Activated naive CD8-positive, alpha-beta T cell treated with anti-CD3 and anti-CD28 coated beads, Interleukin-2, amount 50 U/mL, for 16 hours (primary cell): ENCODE measurements at places on chromosomes 2 and 18.

DNA sequence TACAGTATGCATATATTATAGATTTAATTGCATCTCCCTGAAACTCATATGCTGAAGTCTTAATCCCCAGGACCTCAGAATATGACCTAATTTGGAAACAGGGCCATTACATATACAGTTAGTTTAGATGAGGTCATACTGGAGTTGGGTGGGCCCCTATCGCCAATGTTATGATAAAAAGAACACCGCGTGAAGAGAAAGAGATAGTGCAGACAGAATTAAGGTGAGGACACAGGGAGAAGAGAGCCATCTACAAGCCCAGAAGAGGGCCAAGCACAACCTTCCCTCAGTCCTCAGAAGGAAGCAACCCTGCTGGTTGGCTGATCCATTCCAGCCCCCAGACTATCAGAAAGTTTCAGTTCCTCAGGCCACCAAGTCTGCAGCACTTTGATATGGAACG lies 311.9 kb upstream of the RAB6C start:
- no peak for DNase-seq

DNA sequence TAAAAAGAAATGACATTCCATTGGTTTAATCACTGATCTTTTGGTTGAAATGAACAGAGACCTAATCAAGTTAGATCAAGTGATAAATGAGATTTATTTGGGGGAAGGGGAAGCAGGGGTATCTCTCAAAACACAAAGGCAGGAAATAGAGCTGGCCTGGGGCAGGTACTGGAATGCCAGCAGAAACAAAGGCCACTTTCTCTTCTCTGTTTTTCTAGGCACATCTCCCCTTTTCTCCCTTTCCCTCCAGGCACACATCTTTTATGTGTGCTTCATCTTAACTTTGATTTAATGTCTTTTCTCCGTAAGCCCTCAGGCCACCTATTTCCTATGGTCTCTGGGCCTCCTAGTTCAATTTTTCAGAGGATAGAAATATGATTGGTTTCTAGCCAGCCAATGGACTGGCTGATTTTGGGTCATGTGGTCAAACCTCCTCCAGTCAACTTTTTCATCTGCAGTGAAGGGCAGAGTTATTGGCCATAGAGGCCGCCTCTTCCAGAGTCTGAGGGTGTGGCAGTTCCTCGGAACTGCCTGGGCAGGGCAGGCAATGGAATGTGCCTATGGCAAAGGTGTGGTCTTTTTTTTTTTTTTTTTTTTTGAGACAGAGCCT lies 58.9 kb upstream of the FAM136A start:
- no peak for DNase-seq

- no peak for DNase-seq
Measured at GRCh38 chr18:36610258-36610657, 218.5 kb downstream of the TPGS2 start.

DNA sequence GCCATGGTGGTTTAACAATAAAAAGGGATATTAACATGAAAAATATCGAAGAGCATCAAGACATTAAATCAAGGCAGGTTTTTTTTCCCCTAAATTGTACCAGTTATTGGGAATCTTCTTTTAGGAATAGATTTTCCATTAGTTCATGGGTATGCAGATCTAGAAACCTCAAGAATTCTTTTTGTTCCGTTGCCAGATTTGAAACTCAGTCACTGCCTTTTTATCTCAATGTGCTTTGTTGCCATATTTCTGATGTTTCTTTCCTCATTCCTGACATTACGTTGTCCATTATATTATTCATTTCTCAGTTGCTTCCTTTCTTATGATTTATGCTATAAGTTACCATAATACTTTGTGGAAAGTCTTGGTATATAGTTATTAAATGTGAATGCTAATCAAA lies 162.2 kb downstream of the CD226 start:
- DNase-seq: no peak

DNA sequence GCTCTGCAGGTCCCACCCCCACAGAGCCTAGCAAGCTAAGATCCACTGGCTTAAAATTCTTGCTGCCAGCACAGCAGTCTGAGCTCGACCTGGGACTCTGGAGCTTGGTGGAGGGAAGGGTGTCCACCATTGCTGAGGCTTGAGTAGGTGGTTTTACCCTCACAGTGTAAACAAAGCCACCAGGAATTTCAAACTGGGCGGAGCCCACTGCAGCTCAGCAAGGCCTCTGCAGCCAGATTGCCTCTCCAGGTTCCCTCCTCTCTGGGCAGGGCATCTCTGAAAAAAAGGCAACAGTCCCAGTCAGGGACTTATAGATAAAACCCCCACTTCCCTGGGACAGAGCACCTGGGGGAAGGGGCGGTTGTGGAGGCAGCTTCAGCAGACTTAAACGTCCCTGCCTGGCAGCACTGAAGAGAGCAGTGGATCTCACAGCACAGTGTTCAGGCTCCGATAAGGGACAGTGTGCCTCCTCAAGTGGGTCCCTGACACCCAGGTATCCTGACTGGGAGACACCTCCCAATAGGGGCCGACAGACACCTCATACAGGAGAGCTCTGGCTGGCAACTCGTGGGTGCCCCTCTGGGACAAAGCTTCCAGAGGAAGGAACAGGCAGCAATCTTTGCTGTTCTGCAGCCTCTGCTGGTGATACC lies 20.0 kb upstream of the NEMP2 start:
- DNase-seq: no peak

GRCh38 chr2:41741951-41742595 lies 305.7 kb upstream of the PKDCC start:
- DNase-seq: no peak

DNA sequence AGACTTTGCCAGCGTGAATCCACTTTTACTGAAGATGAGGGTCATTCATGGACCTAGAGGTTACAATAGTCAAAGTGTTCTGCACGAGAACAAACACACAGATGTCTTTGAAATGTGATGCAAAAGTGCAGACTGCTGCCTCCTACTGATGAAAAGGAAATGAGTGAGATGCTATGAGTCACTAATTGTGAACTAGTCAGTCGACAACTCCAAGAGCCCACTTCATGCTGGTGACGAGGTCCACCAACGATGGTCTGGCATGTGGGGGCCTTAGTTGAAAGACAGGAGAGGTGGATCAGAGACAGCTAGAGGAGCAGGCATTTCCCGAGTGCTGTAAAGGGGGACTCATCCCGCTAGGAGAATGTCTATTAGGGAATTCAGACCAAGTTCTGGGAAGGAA lies 17.1 kb upstream of the ZNF236 start:
- no peak for DNase-seq

GRCh38 chr2:183089192-183089851 lies 10.8 kb downstream of the DUSP19 start:
- no peak for DNase-seq

GRCh38 chr18:14768241-14768640 lies 20.3 kb downstream of the ANKRD30B start:
- DNase-seq: no peak

- no peak for DNase-seq
Measured at GRCh38 chr2:150274108-150274507, 213.4 kb downstream of the RND3 start.

- DNase-seq: no peak
Measured at GRCh38 chr2:212842544-212843185, 304.1 kb upstream of the ERBB4 start.

DNA sequence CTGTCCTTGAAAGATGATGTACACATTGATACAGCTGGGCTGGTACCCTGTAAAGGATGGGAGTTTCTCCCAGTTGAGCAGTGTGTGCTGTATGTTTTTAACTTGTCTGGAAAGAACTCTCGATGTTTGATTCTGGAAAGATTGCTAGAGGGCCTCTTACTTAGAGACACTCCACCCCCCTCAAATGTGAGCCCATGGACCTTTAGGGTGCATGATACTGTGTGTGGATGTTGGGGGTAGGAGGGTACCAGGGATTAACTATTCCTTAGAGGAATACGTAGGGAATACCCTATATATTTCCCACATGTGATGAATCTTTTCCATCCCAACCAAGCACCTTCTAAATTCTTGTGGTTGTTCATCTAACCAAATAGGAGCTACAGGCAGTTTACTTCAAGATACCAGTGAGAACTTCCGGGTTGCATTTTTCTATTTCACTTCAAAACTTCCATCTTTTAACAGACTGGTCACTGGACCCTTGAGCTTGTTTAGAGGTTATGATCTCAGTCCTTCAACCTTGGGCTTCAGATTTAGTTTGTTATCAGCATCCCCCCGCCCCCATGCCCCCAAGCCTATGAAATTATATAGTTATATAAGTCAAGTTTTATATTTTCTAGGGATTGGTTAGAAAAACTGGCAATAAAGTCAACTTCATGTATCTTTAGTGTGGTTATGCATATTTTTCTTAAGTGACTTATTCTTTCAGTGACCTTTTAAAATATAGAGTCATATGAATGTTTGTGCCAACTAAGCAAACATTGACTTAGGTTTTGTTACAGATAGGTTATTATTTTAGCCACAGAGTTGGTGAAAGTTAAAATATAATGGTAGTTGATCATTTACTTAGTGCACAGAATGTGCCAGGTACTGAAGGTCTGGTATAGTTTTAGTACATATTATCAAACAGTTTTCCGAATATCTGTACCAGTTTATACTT lies 18.2 kb downstream of the AFTPH start:
- DNase-seq: no peak

DNA sequence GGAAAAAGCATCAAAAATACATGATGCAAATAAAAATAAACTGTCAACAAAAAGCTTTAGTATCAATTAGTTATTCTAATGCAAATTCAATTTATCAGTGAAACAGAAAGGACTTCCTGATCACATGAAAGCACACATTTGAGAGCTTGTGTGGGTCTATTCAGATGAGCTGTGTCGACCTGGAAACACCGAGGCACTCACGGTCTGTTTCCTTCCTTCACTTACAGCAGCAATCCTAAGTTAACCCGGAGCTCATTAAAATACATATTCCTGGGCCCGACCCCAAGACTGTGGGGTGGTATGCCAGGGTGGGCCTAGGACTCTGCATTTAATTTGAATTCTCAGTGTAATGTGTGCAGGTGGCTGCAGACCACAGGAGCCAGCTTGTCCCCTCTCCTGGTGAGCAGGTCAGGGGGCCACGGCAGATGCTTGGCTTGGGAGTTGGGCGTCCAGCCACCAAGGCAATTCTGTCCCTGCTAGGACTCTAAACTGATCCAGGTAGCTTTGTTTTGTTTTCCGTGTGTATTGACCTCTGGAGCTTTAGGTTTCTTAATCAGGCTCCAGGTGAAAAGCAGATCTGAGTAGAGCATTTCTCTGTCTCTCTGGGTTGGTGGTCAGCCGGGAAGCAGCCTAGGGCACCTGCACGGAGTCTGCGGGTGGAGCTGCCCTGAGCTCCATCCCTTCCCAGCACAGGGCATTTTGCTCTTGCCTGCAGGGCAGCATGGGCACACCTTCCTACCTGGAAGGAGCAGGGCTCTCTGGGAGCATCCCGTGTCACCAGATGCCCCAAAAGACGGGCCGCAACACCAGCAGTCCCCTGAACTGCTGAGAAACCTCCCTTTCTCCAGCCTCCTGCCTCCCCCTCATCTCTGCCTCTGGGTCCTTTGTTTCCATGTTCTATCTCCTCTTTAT lies 9.0 kb downstream of the MBP start:
- no peak for DNase-seq

DNA sequence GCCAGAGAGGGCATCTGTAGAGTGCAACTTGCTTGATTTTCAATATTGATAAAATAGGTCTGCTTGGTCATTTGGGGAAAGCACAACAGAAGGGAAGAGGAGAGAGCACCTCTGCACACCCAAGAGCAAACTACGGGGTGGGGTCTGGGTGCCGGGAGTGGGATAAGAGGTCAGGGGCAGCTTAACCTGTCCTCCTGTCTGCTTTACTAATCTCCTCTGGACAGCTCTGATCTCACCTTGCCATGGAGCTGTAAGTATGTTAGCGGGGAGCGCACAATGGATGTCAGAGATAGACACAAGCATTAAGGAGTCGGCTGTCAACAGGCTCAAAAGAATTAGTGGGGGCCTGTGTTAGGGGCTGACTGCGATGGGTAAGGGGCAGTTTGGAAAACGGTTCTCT lies 328.7 kb downstream of the CYRIA start:
- DNase-seq: no peak

DNA sequence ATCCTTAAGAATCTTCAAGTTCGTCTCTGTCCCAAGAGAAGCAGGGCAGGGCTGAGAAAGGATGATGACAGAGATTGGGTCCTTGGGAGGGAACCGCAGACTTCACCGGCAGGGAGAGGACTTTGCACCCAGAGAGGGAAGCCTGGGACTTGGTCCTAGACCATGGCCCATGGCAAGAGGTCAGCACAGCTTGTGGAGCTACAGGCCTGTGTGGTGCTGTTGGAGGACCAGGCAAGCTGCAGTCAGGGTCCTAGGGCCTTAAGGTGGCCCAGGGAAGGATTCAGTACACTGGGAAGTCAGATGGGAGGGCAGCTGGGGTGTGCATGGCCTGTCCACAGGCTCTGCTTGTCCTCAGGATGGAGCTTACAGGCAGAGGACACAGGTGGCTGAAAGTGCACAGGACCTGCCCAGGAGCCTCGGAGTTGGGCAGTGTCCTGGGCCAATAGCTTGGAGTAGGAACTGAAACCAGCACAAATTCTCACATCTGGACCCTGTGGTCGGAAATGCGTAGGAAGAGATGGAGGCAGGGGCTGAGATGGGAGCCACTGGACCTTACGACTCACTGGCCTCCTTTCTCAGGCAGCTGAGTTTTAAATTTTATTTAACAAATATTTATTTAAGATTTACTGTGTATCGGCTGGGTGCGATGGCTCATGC lies 56.4 kb upstream of the TCF7L1 start:
- no peak for DNase-seq

DNA sequence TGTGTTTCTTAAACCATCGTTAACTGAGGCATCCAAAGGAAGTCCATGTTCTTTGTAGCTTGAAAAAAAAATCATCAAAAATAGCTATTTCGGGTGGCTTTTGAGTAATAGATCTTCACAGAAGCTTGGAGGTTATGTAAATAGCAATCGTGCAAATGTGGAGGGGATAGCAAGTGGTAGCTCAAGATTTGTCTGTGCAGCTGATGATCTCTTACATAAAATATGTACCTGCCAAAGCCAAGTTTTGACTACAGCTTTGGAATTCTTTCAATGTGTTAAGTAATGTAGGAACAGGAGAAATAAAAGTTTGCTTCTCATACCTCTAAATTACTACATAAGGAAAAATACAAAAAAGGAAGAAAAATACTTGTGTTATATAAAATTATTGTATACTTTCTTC lies 1432.0 kb downstream of the DPP10 start:
- no peak for DNase-seq

DNA sequence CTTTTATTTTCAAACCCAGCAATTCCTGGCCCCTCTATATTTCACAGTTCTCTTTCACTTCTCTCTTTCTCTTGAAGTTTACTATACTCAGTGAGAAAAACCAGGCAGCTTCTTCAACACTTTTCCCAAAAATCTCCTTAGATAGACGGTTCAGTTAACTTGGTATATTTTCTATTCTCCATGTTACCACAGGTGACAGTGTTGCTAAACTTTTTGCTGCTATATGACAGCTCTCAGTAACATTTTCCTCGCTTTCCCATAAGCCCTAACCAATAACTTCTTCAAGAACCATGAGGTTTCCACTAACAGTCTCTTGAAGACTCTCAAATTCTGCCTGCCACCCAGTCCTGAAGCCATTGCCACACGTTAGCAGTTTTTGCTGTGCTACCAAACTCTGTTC lies 45.8 kb downstream of the CYBRD1 start:
- DNase-seq: no peak
